HCT116 (cell line): ENCODE measurements at places on chromosomes 7 and 10. TPM values are rescaled to one million over a fixed set of nuclear protein-coding genes. Genes with fewer than 3 reads are reported as not detected.

Gene CNTNAP2
- total RNA-seq = 0.37 TPM

Gene GPR85
- total RNA-seq = not detected

DNA sequence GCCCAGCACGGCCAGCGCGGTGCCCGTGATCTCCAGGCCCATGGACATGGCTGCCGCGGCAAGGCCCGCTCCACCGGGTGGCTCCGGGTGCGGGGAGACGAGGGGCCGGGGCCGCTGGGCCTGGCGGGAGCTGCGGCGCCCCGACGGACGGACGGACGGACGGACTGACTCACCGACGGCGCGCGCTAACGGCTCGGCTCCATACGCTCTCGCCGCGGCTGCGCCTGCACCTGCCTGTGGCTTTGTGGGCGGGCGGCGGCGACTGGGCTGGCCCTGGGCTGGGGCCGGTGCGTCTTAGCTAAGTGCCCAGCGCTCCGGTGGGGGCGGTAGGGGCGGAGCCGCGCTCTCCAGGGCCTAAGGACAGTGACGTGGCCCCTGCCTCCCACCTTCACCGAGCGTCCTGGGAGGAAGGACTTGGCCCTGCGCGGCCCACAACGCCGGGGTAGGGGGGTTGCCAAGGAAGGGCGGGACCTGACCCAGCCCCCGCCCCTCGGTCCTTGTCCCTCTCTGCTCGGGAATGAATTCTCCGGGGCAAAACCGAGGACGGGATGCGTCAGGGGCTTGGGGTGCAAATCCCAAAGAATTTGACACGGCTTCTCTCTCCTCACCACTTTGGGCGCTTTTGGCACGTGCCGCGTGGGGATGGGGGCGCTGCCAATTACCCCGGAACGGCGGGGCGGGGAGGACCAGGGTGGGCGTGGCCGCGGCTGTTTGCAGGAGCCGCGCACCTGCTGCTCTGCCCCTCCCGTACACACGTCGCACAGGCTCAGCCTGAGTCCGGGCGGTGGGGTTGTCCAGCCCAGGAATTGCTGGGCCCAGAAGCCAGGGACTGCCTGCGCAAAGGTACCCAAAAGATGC lies at the start of gene CLDN3:
TSS of gene CLDN3 (minus strand) at position 269 of the 858 bp plus-strand sequence. CDS start at position 48, 221 bp downstream.
- DNase-seq = peak; percentile 73

DNA sequence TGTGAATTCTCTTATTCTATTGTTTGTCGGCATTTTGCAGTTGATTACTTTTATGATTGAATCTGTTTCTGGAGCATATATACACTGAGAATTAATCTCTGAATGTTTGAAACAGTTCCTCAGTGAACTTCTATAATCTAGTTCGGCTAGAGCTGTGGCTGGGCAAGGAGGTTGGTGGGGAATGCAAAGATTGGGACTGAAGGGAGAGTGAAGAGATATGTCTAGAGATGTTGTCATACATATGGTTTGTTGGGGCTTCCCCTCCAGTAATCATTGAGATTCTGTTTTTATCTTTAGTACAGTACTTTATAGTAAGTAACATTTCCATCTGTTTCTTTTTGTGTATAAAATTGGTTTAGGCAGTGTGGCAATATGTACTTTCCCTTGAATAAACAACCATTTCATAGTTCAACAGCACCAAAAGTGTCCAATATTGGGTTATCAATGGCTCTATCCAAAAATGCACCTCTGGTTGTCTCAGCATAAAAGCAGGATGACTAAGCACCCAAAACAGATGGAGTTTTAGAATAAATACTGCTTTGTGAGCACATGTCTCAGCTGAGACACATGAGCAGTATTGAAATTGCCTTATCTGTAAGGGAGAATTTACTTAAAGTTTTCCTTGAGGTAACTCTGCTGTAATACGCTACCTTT lies 36.7 kb downstream of the WAC start:
- DNase-seq = no peak

DNA sequence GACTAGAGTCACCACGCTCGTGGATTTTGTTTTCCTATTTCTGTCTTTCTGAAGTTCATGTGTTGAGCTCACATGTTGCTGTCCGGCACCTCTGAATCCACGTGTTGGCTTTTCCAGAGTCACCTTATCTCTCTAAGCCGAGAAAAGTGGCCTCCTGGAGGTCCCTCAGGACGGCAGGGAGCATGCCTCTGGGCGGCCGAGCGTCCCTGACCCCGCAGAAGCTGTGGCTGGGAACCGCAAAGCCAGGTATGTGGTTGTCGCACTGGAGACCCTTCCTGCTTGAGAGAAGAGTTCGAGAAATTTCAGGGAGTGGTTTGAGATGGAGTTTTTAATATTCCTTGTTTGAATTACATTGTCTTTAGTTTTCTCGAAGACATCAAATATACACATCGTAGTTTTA lies 12.6 kb downstream of the IQCE start:
- DNase-seq = no peak

GRCh38 chr10:82966130-82966529 lies 1091.1 kb downstream of the NRG3 start:
- no peak for DNase-seq

GRCh38 chr7:133853706-133854276 lies 273.3 kb upstream of the LRGUK start:
- DNase-seq = peak; percentile 54

- no peak for DNase-seq
Observed at GRCh38 chr7:47714669-47715607, 133.0 kb upstream of the TNS3 start.

GRCh38 chr7:45001138-45001694 lies 1.2 kb downstream of the CCM2 start:
- no peak for DNase-seq

GRCh38 chr7:143244321-143244720 lies 18.9 kb upstream of the GSTK1 start:
- no peak for DNase-seq

DNA sequence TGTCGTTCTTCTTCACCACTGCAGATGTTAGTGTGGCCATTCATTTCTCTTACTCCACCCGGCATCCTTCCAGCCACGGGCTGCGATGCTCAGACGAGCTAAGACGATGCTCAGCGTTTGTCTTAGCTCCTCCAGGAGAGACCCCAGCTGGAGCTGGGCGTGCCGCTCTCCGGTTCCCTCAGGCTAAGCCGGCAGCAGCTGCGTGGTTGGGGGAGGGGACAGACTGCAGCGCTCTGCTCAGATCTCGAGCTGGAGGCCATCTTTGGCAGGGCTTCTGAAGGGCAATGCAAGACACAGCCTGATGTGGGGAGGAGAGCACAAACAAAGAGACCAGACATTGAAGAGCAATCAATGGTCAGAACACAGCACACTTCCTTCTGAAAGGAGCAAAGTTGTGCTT lies 4.8 kb downstream of the INA start:
- DNase-seq = no peak
